ENCODE measurements at places on chromosomes 11 and 22.

GRCh38 chr11:116605543-116606459, 167.0 kb downstream of the BUD13 start:
- no peak for DNase-seq

DNA sequence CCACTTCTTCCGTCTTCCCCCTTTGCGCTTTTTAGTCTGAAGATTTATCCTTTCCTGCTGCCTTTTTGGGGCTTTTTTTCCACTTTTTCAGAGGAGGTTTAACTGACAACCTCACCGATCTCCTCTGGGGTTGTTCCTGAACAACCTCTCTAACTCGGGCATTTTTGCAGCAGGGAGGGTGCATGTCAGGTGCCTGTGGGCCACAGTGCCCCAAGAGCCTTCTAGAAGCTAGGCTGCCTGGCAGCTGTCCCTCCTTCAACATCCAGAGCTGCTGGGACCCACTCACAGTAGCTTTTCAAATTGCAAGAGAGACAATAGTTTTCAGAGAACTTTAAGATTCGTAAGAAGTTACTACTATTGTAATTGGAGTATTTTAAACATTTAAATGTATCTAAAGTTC, 1112.4 kb upstream of the CNTN5 start:
- DNase-seq = peak; percentile 15

GRCh38 chr11:92607969-92608722, 361.3 kb upstream of the MTNR1B start:
- no peak for DNase-seq

- no peak for DNase-seq
Measured at GRCh38 chr22:22154040-22154439, 90.5 kb upstream of the VPREB1 start.

DNA sequence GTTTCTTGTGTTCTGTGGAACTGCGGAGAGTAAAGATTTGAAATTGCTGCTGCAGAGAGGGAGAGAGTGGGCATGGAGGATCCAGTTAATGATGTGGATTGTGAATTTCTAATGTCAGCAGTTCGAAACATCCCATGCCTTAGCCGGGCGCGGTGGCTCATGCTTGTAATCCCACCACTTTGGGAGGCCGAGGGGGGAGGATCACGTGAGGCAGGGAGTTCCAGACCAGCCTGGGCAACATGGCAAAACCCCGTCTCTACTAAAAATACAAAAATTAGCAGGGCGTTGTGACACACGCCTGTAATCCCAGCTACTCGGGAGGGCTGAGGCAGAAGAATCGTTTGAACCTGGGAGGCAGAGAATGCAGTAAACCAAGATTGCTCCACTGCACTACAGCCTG, 1.1 kb upstream of the CAVIN3 start:
- DNase-seq = no peak

- no peak for DNase-seq
Measured at GRCh38 chr11:36037031-36037430, 93.2 kb downstream of the LDLRAD3 start.

- no peak for DNase-seq
Measured at GRCh38 chr11:120043328-120043945, 94.5 kb downstream of the TRIM29 start.

DNA sequence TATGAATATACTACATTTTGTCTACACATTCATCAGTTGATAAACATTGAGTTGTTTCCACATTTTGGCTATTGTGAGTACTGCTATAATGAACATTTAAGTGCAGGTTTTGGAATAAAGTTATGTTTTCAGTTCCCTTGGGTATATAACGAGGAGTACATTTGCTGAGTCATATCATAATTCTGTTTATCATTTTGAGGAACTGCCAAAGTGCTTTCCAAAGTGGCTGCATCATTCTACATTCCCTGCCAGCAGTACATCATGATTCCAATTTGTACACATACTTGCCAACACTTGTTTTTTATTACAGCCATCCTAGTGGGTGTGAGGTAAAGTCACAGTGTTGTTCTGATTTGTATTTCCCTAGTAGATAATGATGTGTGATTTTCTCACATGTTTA, 1458.6 kb upstream of the TENM4 start:
- no peak for DNase-seq

- no peak for DNase-seq
Measured at GRCh38 chr11:27703481-27703880, 3.2 kb upstream of the BDNF start.

- DNase-seq = no peak
Measured at GRCh38 chr11:111554532-111554931, 14.0 kb downstream of the LAYN start.

GRCh38 chr11:88651556-88651955, 314.0 kb upstream of the CTSC start:
- no peak for DNase-seq

DNA sequence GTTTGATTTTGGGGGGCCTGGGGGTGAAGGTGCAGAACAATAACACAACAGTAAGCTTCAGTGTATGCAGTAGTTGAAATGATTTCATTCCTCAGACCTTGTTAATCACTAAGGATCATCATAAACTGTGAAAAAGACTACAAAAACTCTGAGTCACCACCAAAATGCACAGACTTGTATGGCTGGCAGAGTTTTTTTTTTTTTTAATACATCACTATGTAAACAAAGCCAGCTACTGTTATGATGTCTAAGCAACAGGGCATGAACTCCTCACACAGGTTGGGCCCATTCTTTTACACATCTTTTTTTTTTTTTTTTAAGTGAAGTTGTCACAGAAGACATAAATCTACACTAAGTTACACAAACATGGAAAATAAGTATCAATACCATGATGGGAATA, 311.9 kb downstream of the GUCY1A2 start:
- DNase-seq = no peak

GRCh38 chr22:32465661-32466060, 1.4 kb upstream of the BPIFC start:
- DNase-seq = no peak

GRCh38 chr11:67645521-67646461, 4.7 kb downstream of the ACY3 start:
- peak; percentile 62 for DNase-seq

GRCh38 chr11:64711956-64712362, 11.0 kb downstream of the NRXN2 start:
- DNase-seq = peak; percentile 63

DNA sequence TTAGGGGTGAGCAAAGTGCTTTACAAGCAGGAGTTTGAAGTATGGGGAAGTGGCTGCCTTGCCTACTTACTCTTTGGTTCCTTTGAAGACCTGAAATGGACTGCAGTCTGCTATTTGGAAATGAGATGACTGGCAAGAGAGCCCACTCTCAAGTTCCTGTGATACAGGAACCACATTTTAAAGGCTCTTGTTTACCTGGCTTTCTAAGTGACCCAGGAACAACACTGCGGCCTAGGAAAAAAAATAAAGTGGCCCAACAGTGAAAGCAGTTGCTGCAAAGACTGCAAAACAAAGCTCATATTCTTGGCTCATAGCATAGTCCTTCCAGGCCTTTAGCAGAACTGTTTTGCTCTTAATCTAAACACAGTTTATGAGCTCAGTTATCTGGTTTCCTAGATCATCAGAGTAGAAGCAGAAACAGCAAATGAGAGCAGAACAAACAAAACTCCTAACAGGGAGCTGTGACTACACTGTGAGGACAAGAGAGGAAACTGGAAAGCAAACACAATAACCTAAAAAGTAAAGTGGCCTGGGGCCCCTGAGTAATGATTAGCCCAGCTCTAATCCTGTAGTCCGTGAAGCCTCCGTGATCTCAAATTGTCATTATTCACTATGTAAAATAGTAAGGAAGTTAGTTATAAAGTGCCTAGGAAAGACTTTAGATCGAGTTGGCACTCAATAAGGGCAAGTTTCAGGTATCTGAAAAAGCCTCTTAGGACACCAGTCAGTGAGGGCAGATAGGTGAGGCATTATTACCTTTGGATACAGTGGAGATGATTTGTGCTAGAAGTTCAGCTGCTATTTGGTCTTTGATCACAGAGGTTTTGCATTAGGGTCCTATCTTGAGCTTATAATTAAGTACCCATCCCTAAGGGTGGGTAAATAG, 11.5 kb downstream of the CCDC117 start:
- DNase-seq = no peak

DNA sequence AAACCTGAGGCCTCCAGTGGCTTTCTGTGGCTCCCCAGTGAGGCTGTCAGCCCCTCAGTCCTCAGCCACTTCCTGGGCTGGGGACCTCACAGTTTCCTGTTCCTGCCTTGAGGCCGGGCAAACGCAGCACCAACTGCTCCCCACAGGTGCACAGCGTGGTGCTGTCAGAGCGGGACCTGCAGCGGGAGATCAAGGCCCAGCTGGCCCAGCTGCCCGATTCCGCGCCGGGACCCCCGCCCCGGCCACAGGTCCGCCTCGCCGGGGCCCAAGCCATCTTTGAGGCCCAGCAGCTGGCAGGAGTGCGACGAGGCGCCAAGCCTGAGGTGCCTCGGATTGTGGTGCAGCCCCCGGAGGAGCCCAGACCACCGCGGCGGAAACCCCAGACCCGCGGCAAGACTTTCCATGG, 5.4 kb downstream of the TBC1D10C start:
- DNase-seq = no peak

DNA sequence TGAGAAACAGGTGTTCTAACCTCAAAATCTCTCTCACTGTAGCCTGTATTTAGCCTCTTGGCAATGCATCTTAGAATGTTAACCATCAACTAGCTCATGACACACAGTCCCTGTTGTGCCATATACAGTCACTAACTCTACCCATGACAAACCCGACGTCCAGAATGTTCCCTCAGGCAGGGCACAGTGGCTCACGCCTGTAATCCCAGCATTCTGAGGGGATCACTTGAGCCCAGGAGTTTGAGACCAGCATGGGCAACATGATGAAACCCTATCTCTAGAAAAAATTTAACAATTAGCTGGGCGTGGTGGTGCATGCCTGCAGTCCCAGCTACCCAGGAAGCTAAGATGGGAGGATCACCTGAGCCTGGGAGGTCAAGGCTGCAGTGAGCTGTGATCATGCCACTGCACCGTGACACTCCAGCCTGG, 18.2 kb upstream of the CCDC34 start:
- DNase-seq = no peak

- no peak for DNase-seq
Measured at GRCh38 chr11:44743959-44744557, 17.3 kb downstream of the TSPAN18 start.

DNA sequence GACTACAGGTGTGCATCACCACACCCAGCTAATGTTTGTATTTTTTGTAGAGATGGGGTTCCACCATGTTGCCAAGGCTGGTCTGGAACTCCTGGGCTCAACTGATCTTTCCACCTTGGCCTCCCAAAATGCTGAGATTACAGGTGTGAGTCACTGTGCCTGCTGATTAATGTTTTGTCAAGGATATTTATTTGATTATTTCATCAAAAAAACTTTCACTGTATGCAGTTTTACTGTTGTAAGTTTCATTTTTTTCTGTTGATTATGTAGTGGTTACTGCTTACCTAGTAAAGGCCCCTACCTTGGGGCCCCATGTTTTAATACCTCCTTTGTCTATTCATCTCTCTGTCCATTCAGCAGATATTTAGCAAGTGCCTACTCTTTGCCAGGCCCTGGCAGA, 16.7 kb upstream of the FAM168A start:
- DNase-seq = no peak

- peak; percentile 87 for DNase-seq
Measured at GRCh38 chr11:34263441-34264091, 94.2 kb downstream of the ABTB2 start.

DNA sequence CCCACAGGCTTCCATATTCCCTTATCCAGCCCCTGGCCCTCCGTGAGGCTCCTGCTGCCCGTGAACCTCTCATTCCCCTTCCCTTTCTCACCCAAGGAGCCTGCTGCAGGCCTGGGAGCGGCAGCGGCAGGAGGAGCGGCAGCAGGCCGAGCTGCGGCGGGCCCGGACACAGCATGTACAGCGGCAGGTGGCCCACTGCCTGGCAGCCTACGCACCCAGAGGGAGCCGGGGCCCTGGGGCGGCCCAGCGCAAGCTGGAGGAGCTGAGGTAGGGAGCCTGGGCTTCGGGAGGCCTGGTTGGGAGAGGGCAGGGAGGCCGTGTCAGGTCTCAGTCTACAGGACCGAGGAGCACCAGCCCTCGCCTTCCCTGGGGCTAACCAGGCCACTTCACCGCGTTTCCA, 8.1 kb upstream of the SART1 start:
- no peak for DNase-seq

DNA sequence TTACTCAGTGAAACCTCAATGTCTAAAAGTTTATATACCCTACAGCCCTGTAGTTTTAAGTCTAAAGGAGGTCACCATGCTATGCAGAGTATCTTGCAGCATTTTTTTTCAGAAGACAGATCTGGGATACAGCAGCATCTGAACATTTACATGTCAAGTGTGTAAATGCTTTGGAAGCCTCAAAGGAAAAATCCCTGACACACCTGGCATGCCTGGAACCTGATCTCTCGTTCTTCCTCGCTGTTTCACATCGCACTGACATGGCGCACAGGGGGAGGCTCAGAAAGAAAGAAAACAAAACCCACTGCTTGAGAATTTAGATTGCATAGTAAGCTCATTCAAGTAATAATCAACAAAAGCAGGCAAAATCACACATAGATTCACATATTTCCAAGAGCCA, 31.0 kb downstream of the PAX6 start:
- DNase-seq = no peak

- no peak for DNase-seq
Measured at GRCh38 chr11:126926376-126926791, 74.2 kb downstream of the KIRREL3 start.

- DNase-seq = no peak
Measured at GRCh38 chr22:35966314-35967045, 62.1 kb downstream of the RBFOX2 start.

GRCh38 chr11:126185259-126186024, 26.0 kb downstream of the RPUSD4 start:
- DNase-seq = peak; percentile 56

DNA sequence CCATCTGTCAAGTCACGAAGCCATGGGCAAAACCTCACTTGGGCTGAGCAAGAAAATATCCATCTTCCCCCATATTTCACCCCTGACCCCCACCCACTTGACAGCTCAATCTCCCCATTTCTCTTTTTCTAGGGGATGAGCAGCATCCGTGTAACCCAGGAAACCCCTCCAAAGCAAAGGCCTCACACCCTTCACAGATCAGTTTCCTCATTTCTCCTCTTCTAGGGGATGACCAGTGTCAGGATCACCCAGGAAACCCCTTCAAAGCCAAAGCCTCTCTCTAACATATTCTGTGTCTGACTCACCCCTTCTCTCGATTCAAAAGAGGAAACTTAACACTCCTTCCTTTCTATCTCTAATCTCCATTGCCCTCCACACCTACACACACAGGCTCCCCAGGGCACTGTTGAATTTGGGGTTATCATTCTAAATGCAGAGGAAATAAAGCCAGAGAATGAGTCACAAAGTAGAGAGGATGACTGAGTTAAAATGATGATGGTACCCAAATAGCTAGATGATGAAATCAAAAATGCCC, 439.7 kb downstream of the BUD13 start:
- no peak for DNase-seq

DNA sequence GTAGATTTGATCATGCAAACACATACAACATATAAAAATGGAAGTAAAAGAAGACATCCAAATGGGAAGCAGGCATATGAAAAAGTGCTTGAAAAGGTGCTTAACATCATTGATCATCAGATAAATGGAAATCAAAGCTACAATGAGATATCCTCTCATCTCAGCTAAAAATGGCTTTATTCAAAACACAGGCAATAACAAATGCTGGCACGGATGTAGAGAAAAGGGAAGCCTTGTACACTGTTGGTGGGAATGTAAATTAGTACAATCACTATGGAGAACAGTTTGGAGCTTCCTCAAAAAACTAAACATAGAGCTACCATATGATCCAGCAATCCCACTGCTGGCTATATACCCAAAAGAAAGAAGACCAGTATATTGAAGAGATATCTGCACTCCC, 549 bp upstream of the TCN1 start:
- DNase-seq = no peak

- DNase-seq = peak; percentile 32
Measured at GRCh38 chr11:134561331-134561720, 149.3 kb upstream of the B3GAT1 start.
